Stimulated activated CD8-positive, alpha-beta memory T cell treated with anti-CD3 and anti-CD28 coated beads, Interleukin-4, amount 100 ng/mL, for 1 hour (primary cell): ENCODE measurements at places on chromosomes 5 and 9.

DNA sequence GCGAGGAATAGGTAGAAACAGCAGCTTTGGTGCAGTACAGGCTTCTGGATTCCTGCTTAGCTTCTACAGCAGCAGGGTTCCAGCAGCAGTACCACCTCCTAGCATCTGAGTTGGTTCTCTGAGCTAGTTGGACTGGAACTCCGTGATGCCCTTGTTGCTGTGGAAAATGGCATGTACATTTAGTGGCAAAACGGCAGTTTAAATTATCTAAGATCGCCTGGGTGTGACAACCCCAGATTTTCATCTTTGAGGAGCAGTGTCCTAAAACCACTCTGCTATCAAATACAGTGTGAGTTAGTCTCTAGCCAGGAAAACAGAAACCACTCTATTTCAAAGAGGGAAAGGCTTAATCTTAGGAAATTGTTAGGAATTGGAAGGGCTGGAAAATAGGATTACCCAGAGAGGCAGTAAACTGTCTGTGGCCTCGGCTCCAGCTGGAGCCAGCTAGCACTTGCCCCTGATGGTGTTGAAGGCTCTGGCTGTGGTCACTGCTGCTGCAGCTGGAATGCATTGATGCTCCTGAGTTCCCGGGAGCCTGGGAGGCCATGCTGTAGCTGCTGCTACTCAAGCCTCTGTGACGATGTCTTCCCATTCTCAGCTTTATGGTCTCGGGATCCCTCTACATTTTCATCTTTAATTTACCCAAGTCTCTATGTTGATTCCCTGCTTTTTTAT lies 29.4 kb downstream of the RAD23B start:
- DNase-seq, result no peak

DNA sequence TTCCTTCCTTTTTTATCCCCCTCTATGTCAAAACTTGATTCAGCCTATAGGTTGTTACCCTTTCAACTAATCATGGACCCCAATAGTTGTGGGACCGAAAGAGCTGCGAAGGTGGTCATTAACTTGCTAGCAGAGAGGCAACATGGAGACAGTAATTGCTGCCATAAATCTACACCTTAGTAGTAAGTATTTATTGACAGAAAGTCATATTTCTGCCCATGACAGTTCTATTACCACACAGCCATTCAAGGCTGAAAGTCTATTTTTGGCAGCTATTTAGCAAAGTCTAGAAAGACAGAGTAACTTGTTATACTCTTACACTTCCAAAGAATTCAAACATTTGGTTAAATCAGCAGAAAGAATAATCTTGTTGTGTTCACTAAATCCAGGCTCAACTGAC lies 236.2 kb downstream of the PRELID2 start:
- DNase-seq, result no peak

- peak; percentile 49 for DNase-seq
These were observed at the start of gene NNT for GRCh38 chr5:43602461-43603343. TSS of gene NNT (plus strand) at chr5:43603180. CDS start at chr5:43609196, 6,016 bp downstream.

- no peak for DNase-seq
These were observed 483.7 kb downstream of the ELAVL2 start for GRCh38 chr9:23342291-23342690.

DNA sequence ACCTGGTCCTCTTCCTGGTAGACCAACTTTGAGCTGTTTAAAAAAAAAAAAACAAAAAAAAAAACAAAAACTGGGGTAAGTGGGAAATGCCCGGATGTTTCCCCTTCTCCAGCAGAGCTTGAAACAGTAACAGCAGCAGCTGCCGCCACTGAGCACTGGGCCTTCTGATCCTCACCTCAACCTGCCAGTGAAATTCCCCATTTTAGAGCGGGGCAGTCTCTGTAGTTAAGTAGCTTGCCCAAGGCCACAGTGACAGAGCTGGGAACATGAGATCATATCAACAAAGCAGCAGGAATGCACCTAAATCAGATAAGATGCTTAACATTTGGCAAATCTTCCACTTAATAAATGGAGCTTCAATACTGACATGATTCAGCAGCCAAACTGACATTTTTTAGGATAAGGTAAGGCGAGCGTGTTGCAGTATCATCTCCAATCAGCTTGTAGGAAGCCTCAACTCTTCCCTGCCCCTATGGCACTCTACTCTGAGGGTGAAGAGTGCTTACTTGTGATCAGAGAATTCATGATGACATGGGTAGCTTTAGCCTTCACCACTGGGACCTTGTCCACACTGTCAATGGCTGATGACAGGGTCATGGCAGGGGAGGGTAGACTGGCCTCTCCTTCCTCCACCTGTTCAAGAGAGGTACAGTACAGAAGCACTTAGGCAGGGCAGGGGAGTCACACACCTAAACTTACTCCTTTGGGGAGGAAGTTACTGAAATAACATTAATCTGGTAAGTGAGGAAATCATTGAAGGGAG lies 9.3 kb downstream of the KIAA1191 start:
- no peak for DNase-seq

GRCh38 chr5:82991059-82991458 lies 86.1 kb downstream of the TMEM167A start:
- DNase-seq, result no peak

- no peak for DNase-seq
These were observed 3.1 kb downstream of the RNF44 start for GRCh38 chr5:176533894-176534611.

DNA sequence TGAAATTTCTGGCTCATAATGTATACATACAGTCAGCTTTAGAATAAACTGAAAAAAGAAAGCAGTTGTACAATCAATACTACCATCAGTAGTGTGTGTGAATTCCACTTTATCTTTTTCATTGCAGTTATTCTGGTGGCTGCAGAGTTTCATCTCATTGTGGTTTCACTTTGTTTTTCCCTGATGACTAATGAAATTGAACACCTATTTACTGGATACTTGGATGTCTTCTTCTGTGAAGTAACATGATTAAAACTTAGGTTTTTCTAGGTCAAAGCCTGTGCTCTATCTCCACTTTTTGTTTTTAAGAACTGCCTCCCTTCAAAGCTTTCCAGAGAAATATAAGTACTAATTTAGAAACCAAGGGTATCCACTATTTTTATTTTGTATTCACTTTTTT lies 174.3 kb downstream of the TRPM3 start:
- no peak for DNase-seq

DNA sequence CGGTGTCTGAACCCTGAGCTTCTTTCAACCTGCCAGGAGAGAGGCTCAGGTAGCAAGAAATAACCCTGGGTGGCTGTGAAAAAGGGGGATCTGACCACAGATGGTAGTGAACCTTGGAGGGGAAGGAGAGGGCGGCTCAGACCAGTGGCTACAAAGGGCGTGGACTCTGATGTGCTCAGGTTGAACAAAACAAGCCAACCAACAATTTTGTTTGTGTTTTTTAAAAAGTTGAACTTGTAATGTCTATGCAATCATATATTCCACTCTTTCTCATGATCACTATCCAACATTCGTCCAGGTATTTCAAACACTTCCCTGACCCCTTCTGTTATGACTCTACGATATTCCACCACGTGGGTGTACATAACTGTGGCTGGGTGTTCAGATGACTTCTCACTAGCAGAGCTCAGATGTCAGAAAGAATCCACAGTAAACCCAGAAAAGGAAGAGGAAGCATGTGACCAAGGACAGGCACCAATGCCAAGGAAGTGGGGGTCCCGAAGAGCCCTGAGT lies 20.0 kb downstream of the PTPN3 start:
- no peak for DNase-seq
